ENCODE measurements at places on chromosomes 7 and 10. TPM values are rescaled to one million over a fixed set of nuclear protein-coding genes. Genes with fewer than 3 reads are reported as not detected.

GRCh38 chr10:6082496-6083395, 6.1 kb upstream of the RBM17 start:
- DNase-seq = no peak

Gene PRKRIP1
- total RNA-seq = 63.5 TPM

Gene DEPP1
- total RNA-seq = 3.9 TPM

GRCh38 chr10:104297697-104298660, 29.0 kb downstream of the GSTO2 start:
- no peak for DNase-seq

DNA sequence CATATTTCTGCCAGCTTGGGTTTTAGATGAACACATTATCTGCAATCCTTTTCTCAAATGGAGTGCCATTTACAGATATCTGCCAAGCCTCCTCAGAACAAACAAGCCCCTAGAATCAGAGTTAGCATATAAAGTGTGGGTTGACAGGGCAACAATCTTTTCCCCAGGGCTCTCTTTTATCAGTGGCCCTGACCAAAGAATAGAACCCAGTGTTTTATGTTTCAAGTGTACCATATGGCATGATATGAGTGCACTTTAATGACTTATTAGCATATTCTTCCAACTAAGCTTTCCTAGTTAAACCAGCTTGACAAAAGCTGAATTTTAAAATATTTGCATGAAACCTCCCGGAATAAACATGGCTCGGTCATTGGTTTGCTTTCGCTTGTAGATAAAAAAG, 57.3 kb downstream of the EVX1 start:
- no peak for DNase-seq

Measured in Peyer's patch (tissue), 4 donors.